ENCODE measurements at places on chromosomes 2 and 18.

DNA sequence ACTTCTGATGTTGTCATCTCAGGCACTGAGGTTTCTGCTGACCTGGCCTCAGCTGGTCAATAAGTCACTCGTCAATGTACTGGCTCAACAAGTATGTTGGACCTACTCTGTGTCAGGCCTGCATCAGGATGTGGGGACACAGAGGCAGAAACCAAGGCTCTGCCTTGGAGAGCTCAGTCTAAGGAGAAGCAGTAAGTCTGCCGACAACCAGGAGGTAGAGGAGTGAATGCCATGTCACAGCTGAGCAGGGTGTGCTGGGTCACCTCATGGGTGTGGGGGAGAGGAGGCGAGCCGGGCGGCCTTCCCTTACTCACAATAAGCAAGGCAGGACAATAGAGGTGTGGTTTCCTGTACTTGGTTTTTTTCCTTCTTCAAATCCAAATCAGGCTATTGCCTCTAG lies 75.8 kb downstream of the COLEC12 start:
- no peaks in the 10 kb centered on the region for H3K36me3 ChIP-seq
- no peaks in the 10 kb centered on the region for H3K4me1 ChIP-seq
- no peak overlapping the region for H3K4me3 ChIP-seq
- H3K27ac ChIP-seq: no peak overlapping the region

GRCh38 chr2:24830351-24830750 lies 37.1 kb downstream of the CENPO start:
- H3K36me3 ChIP-seq: no peaks in the 10 kb centered on the region
- no peak overlapping the region for H3K4me3 ChIP-seq
- peaks cover 15% of the 10 kb centered on the region for H3K4me1 ChIP-seq
- no peaks in the 10 kb centered on the region for H3K27me3 ChIP-seq
- no peak overlapping the region for H3K27ac ChIP-seq

DNA sequence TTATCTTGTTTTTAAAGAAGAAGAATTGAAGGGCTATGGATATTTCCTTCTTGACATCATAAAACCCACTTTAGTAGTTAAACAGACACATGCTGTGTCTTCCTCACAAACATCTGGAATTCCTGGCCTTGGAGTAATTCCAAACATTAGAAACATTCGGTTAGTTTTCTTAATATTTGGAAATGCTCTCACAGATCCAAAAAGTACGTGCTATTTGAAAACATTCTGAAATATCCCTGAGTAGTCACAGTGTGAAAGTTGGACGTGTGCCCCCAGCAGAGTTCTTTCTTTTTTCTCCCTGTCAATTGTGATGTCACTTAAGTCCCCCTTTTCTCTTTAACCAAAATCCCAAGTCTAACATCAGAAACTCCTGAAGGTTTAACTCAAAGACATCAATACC lies 91.3 kb downstream of the ANTXR1 start:
- no peaks in the 10 kb centered on the region for H3K4me1 ChIP-seq
- H3K27ac ChIP-seq: no peak overlapping the region
- no peaks in the 10 kb centered on the region for H3K27me3 ChIP-seq
- H3K36me3 ChIP-seq: no peaks in the 10 kb centered on the region
- no peak for DNase-seq
- H3K4me3 ChIP-seq: no peak overlapping the region

- H3K27ac ChIP-seq: no peak overlapping the region
- H3K27me3 ChIP-seq: no peaks in the 10 kb centered on the region
- no peak overlapping the region for H3K4me3 ChIP-seq
- no peaks in the 10 kb centered on the region for H3K36me3 ChIP-seq
- no peak for DNase-seq
- H3K4me1 ChIP-seq: no peaks in the 10 kb centered on the region
Measured at GRCh38 chr18:32937597-32937996, 164.8 kb upstream of the KLHL14 start.

DNA sequence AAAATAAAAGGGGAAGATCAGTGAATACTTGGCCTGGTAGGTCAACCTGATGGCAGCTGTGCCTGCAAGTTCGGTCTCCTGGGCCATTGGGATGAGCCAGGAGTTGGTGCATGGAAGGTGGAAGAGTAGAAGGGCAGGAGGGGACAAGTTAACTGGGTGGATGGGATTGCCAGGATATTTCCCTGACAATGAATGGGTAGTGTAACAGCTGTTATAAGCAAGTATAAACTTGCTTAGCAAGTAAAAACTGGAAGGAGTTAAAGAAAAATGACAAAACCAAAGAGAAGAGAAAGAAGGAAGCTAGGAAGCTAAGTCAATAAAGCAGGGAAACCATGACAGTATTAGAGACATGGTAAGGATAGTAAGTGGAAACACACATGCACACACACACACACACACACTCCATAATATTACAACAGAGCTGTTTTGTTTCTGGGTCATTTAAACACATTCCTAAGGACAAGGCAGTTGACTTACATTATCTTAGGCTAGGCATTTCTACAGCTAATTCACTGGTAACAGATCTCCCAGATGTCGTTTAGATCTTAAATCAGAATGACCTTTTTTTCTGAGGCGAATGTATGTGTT lies 29.7 kb downstream of the MEP1B start:
- no peaks in the 10 kb centered on the region for H3K27me3 ChIP-seq
- H3K36me3 ChIP-seq: no peaks in the 10 kb centered on the region

DNA sequence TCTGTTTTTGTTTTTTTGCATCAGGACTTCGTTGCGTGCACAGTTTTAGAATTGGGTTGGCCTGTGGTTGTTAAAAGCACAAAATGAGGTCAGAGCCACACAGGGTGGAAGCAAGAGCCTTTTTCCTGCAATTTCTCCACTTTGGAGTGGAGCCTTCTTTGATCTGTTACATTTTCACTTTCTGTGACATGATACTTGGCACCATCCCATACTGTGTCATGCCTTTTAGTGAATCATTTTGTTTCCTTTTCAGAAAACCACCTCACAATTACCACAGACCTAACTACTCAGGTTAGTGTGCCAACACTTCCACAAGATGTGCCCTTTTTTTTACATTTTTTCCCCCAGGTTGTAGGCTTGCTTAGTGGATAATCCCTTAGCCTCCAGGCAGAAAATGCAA lies 32.5 kb downstream of the MERTK start:
- no peak overlapping the region for H3K27ac ChIP-seq
- H3K4me3 ChIP-seq: no peak overlapping the region
- DNase-seq: no peak
- no peaks in the 10 kb centered on the region for H3K4me1 ChIP-seq
- no peaks in the 10 kb centered on the region for H3K27me3 ChIP-seq

- H3K4me1 ChIP-seq: no peaks in the 10 kb centered on the region
- no peak overlapping the region for H3K4me3 ChIP-seq
- H3K27ac ChIP-seq: no peak overlapping the region
- no peaks in the 10 kb centered on the region for H3K27me3 ChIP-seq
- no peaks in the 10 kb centered on the region for H3K36me3 ChIP-seq
Measured at GRCh38 chr18:7232218-7232617, 1.3 kb downstream of the LRRC30 start.

DNA sequence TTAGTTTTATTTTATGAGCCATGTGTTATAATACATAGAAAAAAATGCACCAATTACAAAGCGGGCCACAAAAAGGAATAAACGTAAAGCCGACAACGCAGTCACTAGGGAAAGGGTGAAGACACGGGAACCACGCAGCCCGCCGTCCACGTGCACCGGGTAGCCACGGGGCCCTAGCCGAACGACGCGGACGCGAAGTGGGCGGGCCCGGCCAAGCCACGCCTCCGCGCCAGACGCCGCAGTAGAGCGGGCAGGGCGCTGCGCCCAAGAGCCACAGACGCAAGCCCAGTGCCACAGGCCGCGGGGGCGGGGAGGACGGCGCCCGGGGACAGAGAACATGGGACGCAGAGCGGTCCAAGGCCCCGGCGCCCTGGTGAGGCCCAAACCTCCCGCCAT lies at the start of gene DUSP28:
TSS of gene DUSP28 (plus strand) at position 274 of the 396 bp plus-strand sequence. CDS start 328 bp downstream, outside the sequence.
- H3K4me3 ChIP-seq: peak within 1 kb of the TSS; percentile 62

GRCh38 chr2:24403832-24404212 lies 43.5 kb upstream of the ITSN2 start:
- no peak for DNase-seq
- no peak overlapping the region for H3K27ac ChIP-seq
- no peaks in the 10 kb centered on the region for H3K4me1 ChIP-seq
- H3K4me3 ChIP-seq: no peak overlapping the region
- no peaks in the 10 kb centered on the region for H3K27me3 ChIP-seq

DNA sequence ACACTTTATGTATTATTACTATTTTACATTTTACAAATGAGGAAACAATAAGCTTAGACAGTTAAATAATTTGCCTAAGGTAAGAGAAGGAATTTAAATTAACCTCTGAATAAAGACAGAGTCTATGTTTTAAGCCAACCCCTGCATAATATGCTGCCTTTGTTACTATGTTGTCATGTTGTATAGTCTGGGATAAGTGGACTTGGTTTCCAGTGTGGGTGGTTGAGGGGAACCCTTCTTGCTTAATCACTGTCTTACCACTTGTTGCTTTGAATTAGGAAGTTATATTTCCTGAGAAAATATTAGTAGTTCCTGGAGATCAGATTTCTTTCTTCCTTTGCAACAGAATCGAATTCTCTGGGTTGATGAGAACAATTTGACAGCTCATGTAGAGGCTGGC lies 52.6 kb downstream of the AGPS start:
- no peak for DNase-seq
- H3K36me3 ChIP-seq: peaks cover 22% of the 10 kb centered on the region
- no peak overlapping the region for H3K4me3 ChIP-seq
- H3K27ac ChIP-seq: no peak overlapping the region

DNA sequence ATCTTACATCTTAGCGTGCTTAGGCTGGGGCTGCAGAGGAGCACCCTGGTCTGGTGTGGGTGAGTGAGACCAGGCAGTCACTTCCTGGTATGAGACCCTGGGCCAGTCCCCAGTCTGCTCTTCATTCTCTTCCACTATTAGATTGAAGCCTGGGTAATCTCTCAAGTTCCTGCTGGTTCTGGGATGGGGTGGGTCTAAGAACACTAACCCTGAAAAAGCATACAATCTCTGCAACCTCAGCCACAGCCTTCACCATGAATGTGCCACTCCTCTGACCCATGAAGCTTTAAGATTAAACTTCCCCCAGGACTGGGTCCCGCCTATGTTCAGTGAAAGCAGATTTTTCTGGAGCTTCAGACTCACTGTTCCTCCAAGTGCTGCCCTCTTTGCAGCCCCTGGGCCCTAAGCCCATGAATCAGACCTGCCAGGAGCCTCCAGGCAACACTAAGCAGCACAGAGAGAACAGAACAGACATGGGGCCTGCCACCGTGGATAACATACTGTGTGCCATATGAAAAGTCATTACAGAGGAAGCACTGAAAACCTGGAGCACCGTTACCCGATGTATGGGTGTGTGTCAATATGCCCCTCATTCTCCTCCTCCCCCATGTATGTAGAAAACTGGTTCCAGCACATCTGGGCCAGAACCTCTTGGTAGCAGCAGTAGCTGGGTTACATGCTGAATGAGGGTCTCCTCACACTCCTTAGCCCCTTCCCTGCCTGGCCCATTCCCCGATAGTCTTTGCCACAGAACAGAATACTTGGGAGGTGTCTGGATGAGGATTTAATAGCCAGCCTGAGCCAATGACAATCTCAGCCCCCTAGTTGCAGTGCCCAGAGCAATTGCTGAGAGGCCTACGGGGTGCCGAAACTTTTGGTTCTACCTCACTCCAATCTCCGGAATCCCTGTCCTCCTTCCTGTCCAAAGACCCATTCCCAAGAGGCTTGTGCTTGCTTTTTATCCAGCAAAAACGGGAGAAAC lies 2.7 kb upstream of the SIX2 start:
- H3K4me3 ChIP-seq: no peak overlapping the region
- peaks cover 25% of the 10 kb centered on the region for H3K4me1 ChIP-seq
- no peak for DNase-seq
- peaks cover 52% of the 10 kb centered on the region for H3K27me3 ChIP-seq
- H3K27ac ChIP-seq: no peak overlapping the region

DNA sequence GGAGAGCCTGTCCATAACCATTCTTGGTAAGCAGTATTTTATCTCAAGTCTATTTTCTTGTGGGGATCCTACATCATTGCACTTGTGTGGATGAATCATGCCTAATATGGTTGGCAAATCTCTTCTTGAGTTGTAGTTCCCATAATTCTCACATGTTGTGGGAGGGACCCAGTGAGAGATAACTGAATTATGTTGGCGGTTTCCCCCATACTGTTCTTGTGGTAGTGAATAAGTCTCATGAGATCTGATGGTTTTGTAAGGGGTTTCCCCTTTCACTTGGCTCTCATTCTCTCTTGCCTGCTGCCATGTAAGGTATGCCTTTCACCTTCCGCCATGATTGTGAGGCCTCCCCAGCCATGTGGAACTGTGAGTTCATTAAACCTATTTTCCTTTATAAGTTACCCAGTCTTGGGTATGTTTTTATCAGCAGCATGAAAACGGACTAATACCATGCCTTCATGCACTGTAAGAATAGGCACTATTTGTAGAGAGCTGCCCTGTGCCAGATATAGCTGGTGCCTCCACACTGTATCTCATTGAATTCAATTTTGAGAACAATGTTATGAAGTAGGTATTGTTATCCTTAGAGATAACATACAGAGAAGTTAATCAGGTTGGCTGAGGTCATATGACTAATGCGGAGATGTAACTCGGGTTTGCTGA lies 148.3 kb downstream of the PLCL1 start:
- H3K36me3 ChIP-seq: no peaks in the 10 kb centered on the region
- H3K27ac ChIP-seq: no peak overlapping the region
- DNase-seq: no peak
- no peaks in the 10 kb centered on the region for H3K27me3 ChIP-seq
- H3K4me1 ChIP-seq: no peaks in the 10 kb centered on the region
- H3K4me3 ChIP-seq: no peak overlapping the region

DNA sequence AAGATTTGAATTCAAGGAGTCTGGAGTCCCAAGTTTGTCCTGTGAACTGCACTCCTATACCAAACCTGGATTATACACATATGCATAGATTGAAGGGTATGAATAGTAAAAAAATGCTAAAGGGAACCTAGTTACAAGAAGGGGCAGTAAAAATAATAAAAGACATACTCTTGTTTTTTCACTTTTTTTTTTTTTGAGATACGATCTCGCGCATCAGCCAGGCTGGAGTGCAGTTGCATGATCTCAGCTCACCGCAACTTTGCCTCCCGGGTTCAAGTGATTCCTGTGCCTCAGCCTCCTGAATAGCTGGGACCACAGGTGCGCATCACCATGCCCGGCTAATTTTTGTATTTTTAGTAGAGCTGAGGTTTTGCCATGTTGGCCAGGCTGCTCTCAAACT lies 22.3 kb downstream of the KRTCAP3 start:
- H3K36me3 ChIP-seq: peaks cover under 1% of the 10 kb centered on the region
- DNase-seq: no peak
- no peaks in the 10 kb centered on the region for H3K27me3 ChIP-seq
- no peak overlapping the region for H3K4me3 ChIP-seq
- H3K27ac ChIP-seq: no peak overlapping the region
- H3K4me1 ChIP-seq: no peaks in the 10 kb centered on the region

- no peak overlapping the region for H3K4me3 ChIP-seq
- DNase-seq: no peak
- peaks cover 8% of the 10 kb centered on the region for H3K27me3 ChIP-seq
- H3K4me1 ChIP-seq: no peaks in the 10 kb centered on the region
- H3K36me3 ChIP-seq: no peaks in the 10 kb centered on the region
Measured at GRCh38 chr2:69088466-69088865, 75.5 kb downstream of the ANTXR1 start.

Measured in natural killer cell (primary cell).